ENCODE measurements at places on chromosomes 11 and 22. TPM values are rescaled to one million over a fixed set of nuclear protein-coding genes. Genes with fewer than 3 reads are reported as not detected.

Gene HORMAD2
- total RNA-seq = not detected

Gene BDNF
- 2.0 TPM for total RNA-seq

Gene TRIM48
- not detected for total RNA-seq

Gene C11orf42
- total RNA-seq = not detected

Gene TBX10
- not detected for total RNA-seq

Gene ARFGAP2
- total RNA-seq = 134 TPM

Gene CASP5
- not detected for total RNA-seq
